ENCODE measurements at places on chromosomes 5 and 9.

- no peak for DNase-seq
Observed at GRCh38 chr9:68876273-68876672, 137.6 kb downstream of the PRKACG start.

GRCh38 chr5:157665467-157666070 lies 5.8 kb upstream of the C5orf52 start:
- DNase-seq = no peak

DNA sequence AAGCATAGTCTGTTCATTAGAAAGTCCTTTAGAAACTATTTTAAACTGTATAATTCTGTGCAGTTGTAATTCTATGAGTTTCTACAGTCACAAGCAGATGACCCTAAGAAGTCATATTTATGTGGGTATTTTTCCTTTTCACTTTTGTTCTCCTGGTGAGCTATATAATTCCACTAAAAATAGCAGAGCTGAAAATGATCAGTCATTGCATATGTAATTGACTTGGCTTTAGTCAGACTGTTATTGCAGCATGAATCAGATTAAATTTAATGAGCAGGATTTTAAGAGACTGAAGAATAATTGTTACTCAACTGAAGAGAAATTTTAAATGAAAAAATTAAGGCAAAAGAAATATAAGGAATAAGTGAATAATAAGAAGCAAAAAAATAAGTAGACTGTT lies 108.5 kb downstream of the MTREX start:
- no peak for DNase-seq

DNA sequence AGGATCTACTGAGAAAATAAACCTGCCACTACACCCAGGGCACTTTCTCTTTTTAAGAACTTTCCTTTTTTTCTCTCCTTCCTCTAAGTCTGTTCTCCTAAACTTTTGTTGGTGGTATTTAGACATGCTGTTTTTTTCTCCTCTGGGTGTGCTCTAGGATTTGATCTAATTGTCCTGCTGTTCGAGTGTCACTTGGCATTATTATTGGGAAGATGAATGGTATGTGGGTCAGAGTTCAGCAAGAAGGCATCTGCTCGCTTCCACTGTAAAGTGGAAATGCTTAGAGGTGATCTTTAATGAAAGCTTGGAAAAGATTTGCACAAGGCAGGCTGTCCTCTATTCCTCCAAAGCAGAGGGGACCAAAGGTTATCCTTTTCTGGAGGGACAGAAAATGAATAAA lies 1.3 kb upstream of the PLPPR1 start:
- no peak for DNase-seq

GRCh38 chr5:171965745-171966144 lies 40.7 kb downstream of the FBXW11 start:
- DNase-seq = no peak

DNA sequence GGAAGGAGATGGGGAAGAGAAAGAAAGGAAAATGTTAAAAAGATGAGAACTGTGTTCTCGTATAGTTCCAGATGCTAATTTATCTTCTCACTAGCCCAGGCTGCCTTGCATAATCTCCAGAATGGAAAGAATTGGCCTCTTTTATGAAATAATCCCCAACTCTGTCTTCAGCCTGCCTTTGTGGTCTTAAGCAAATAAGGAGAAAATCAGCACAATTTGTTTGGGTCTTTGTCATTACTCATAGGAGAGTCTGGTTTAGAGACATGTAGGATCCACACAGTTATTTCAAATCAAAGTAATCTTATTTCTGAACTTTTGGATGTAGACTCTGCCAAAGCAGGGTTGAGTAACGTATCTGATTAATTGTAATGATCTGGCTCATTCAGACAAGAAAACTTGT lies 50.7 kb upstream of the CAMK4 start:
- no peak for DNase-seq

GRCh38 chr5:139795074-139796001 lies at the start of gene PSD2:
PSD2 (plus strand) TSS chr5:139795808; CDS start chr5:139809441, 13,633 bp downstream.
- DNase-seq = peak; percentile 61

DNA sequence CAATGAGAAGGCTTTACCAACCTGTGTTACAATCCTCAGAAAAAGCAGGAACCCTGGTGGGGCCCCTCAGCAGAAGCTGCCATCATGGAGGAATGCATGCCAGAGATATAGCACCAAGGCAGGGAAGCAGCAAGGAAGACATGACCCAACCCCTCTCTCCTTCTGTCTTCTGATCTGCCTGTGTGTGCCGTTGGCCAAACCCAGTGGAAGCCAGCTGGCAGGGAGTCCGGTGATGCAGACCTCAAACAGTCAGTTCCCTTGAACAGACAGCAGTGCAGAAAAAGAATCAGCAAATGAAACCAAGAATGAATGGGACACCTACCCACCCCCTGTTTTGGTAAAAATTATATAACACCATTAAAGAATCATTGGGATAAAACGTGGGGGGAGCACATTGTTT lies 234.2 kb downstream of the ZNF608 start:
- DNase-seq = no peak

GRCh38 chr9:129910628-129911567 lies 75.6 kb downstream of the USP20 start:
- DNase-seq = no peak

DNA sequence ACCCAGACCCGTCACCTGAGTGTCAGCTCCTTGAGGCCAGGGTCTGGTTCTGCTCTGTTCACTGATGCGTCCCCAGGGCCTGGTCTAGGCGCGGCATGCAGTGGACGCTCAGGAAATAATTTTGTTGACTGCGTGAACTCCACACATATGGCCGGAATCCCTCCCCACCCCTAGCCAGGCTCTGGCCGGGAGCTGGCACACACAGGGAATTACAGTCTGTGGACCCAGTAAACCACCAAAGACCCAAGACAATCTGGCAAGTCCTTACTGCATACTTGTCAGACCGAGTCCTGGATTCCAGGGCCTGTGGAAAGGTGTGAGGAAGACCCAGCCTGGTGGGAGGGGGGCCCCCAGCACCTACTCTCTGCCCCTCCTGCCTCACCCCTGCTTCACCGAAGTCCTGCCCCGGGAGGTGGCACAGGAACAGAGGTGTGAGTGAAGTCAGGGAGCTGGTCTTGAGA lies 113.0 kb upstream of the IER5L start:
- no peak for DNase-seq

DNA sequence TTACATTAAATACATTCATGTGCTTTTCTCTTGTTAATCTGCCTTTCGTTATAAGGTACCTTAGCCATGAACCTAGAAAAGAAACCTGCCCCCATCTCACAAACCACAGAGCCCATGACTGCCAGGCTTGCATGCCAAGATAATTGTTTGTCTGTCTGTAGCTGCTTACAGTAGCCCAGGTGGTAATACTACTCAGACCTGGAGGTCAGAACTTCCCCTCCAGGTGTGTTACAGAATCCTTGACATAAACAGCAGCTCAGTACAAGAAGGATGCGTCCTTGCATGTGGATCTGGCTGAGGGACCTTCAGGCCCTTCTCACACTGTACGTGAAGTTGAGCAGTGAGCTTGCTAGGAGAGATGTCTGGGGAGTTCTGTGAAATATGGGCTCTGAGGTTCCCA lies 291.4 kb downstream of the CSNK1G3 start:
- no peak for DNase-seq

DNA sequence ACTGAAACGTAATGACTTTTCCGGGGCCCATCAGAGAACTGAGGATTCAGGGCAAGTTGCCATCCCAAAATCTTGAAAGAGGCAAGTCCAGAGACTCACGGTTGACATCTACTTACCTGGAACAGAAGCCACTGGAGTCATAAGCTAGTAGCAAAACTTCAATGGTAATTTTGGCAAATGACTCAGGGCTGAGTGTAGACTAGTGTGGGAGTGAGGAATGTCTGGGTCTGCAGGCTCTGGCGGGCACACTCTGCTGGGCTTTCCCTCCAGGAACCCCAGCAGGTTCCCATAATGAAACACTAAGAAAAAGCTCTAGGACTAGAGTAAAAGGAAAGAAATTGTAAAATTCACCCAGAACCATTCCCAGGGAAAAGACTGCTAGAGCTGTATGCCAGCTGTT lies 122.9 kb upstream of the NFIL3 start:
- no peak for DNase-seq

GRCh38 chr5:156253130-156253529 lies 73.8 kb upstream of the SGCD start:
- no peak for DNase-seq

DNA sequence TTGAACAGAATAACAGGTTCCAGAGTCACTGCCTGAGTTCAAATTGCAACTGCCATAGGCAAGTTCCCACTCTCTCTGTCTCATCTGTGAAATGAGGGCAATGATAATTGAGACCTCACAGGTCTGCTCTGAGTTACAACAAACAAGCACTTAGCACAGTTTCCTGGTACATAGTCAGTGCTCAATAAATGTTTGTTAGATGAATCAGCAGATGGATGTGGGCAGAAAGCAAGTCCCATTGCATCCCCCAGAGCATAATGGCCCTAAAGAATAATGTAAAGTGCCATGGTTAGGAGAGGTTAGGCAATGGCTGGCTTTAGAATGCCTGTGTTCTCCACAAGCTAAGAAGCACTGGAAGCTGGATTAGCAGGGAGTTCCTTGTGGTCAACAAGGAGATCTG lies 136.5 kb upstream of the LARP1 start:
- no peak for DNase-seq

GRCh38 chr5:54443270-54443669 lies 12.2 kb upstream of the HSPB3 start:
- DNase-seq = no peak

GRCh38 chr9:93189369-93190132 lies 5.6 kb downstream of the WNK2 start:
- DNase-seq = no peak

- no peak for DNase-seq
Observed at GRCh38 chr5:56540266-56540665, 275.1 kb upstream of the MAP3K1 start.

DNA sequence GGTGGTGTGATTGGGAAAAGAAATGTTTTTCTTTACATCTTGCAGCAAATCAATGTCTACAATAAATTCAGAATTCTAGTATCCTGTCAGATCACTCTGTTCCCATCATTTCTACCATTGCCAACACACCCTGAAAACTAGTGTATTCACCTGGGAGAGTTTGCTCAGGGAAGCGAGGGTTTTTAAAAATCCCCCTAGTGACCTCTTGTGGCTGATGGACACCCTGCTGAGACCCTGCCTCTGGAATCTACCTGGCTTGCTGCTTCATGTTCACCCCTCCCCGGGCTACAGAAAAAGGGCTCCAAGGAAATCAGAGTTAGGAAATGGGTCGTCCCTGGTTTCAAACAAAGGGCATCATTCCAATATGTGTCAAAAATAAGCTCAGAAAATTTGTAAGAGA lies 21.4 kb upstream of the ALDOB start:
- DNase-seq = peak; percentile 50

GRCh38 chr9:16150501-16150900 lies 597.7 kb downstream of the CCDC171 start:
- DNase-seq = no peak

DNA sequence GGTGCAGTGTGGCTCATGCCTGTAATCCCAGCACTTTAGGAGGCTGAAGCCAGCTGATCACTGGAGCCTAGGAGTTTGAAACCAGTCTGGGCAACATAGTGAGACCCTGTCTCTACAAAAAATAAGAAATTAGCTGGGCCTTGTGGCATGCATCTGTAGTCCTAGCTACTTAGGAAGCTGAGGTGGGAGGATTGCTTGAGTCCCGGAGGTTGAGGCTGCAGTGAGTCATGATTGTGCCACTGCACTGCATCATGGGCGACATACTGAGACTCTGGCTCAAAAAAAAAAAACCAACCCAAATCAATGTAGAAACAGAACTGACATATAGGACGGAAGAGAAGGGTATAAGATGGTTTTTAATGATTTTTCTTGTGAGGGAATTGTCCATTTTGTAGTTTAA lies 27.7 kb downstream of the G3BP1 start:
- DNase-seq = no peak

GRCh38 chr5:584216-584615 lies 27.9 kb upstream of the CEP72 start:
- no peak for DNase-seq

GRCh38 chr5:65356274-65356673 lies 125.4 kb downstream of the ADAMTS6 start:
- no peak for DNase-seq

DNA sequence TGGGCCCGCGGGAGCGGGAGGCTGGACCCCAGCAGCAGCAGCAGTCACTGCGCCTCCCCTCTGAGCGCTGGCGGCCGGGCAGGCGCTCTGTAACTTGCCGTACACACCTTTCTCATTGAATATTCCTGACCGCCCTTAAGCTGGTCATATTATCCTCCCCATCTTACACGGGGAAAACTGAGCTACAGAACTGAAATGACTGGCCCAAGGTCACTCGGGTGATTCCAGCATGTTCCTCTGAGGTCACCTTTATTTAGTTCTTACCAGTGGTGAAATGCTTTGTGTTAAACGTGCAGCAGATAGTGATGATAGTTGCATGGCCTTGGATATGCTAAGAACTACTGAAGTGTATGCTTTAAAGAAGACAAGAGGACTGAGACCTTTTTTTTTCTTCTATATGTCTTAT lies 607 bp downstream of the UQCRQ start:
- no peak for DNase-seq

GRCh38 chr5:37207802-37208201 lies 41.4 kb downstream of the CPLANE1 start:
- no peak for DNase-seq

DNA sequence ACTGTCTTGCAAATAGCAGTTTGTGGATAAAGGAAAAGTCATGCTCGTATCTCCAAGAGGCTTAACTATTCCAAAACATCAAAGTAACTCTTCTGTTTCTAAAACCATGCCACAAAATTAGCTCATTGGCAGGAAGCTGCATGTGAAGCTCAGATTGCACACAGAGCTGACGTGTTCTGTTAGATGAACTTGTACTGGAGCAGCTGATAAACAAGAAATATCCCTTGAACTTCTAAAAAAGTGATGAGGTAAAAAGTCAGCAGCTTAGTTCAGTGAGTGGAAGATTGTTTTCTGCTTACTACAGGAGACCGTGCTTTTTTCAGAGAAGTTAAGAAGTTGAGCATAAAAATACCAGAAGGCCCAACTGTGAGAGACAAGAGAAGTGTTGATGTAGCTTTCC lies 113.2 kb downstream of the SLC12A2 start:
- no peak for DNase-seq

DNA sequence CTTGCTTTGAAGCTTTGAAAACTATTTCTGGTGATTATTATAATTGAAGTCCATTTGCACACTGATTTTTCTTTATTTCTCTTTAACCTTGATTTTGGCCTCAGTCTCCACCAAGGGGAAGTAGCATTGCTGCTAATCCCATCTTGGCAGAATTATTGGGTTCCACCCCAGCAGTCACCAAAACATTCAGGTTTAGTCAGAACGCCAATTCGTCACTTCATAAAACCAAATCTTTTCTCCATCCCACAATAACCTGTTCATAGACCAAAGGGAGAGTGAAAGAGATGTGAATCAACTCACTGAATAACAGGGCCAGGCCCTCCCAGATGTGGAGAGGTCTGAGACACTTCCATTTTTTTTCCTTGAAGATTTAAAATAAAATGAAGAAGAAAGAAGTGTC lies 95.1 kb upstream of the VCAN start:
- DNase-seq = no peak

GRCh38 chr5:38997591-38997990 lies 76.6 kb downstream of the RICTOR start:
- DNase-seq = no peak

DNA sequence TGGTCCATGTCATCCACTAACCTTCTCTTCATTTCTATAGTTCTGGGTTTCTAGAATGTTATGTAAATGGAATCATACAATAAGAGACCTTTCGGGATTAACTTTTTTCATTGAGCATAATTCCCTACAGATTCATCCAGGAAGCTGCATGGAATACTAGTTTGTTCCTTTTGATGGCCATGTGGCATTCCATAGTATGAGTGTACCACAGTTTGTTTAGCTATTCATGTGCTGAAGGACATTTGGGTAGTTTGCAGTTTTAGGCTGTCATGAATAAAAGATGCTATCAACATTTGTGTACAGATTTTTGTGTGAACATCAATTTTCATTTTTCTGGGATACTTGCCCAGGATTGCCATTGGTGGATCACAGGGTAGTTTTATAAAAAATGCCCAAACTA lies 6.8 kb upstream of the SPTLC1 start:
- no peak for DNase-seq
